ENCODE measurements at places on chromosomes 4 and X.
A peak's percentile ranks its signal among the peaks of the same experiment; 100 is the strongest.

GRCh38 chrX:136608295-136608933 is 39.5 kb upstream of the CD40LG start:
- peak; percentile 61 for DNase-seq

GRCh38 chrX:16992951-16993350 is 46.5 kb downstream of the REPS2 start:
- DNase-seq = no peak

GRCh38 chr4:181967401-181967800 is 275.8 kb upstream of the TENM3 start:
- DNase-seq = no peak

- no peak for DNase-seq
These were observed 2.9 kb upstream of the RAB41 start for GRCh38 chrX:70279081-70279480.

DNA sequence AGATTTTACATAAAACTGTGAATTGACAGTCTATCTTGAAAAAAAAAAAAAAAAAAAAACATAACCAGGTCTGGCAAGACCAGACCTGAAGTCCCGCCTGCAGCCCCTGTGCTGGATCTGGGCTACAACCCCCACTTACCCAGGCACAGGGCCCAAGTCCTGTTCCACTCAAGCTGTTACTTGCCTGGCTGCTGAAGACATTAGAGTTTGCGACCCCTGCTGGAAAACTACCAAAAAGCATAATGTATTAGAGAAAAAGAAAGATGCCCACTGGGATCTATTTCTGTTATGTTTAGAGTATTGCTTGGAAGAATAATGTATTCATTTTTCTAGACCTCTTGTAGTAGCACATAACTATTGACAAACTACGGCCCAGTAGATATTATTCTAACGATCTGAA is 4.7 kb downstream of the HS3ST1 start:
- peak; percentile 23 for DNase-seq

DNA sequence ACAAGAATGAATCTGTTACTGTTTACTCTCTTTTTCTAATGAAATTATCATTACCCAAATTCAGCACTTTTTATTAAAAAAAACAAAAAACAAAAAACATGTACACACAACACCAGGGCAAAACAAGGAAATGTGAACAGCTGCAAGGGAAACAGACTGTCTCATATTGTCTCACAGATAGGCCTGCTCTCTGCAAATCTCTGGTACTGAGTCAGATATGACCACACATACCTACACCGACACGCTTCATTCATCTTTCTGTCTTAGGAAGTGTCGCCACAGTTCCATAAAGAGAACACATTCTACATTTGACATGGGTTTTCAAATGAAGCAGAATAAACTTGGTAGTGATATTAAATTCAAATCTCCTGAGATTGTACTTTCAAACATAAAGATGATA is 92.2 kb upstream of the GPR34 start:
- no peak for DNase-seq

- no peak for DNase-seq
These were observed 14.1 kb downstream of the FAM149A start for GRCh38 chr4:186118582-186118981.

DNA sequence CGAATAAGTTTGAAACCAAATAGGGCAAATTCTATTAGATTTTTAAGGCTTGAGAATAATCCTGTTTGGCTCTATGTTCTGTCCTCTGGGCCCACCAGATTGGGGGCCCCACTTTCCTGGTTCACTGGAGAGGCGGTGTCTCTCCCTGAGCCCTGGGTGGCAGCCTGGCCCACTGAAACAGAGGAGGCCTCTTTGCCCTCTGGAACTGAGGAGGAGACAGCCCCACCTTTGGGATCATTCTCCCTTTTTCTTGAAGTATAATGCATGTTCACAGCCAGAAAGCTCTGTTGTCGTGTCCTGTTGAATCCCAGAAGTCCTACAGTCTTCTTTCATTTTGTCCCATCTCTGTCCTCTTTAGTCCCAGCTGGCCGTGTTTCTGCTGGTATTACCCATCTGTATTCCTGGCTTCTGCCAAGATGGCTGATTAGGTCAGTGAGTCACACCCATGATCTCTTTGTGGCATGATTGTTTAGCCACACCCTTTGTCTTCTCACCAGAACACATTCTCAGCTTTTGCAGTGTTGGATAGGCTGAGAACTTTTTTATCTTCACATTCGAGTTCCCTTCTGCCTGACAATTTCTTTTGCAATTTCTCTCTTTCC is 8.1 kb upstream of the TBC1D25 start:
- DNase-seq = peak; percentile 7

DNA sequence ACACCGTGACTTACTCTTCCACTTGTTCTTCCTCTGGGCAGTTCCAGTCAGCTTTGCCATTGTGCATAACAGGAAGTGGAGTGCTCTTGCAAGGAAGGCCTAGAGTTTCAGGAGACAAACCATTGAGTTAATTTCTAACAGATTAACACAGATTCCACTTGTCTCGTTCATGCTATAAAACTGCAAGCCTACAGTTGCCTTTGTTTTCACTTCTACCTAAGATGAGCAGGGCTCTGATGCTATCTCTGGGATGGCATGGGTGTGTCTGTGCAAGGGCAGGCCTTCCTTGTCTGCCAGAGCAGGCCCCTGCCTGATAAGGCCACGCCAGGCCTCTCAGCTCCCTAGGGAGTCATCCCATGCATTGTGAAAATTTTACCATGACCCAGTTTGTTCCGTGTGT is 67.7 kb upstream of the PGRMC2 start:
- no peak for DNase-seq

DNA sequence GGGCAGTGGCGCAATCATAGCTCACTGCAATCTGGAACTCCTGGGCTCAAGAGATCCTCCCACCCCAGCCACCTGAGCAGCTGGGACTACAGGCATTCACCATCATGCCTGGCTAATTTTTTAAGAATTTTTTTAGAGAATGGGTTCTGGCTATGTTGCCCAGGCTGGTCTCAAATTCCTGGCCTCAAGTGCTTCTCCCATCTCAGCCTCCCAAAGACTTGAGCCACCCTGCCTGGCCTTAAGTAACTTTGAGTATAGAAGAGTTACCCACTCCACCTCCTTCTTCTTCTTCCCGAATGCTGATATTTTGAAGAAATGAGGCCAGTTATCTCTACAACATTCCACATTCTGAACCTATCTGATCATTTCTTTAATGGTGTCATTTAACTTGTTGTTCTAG is 72.4 kb upstream of the WWC2 start:
- DNase-seq = no peak

DNA sequence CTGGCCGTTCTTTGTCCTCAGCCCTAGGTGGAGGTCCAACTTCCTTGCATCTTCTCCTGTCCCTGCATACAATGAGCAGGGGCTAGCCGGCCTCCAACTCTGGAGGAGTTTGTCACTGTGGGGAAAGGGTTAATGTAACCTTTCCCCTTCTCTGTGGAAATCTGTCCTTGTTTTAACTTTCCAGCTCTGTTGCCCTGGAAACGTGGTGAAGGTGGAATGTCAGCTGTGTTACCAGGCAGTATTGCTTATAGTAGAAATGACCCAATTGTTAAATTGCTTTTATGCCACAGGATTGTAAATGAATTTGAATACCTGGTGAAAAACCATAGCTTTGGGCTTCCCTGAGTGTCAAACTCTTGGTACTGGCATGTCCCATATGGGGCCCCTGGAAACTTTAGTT is 131.6 kb upstream of the SCML1 start:
- DNase-seq = no peak

GRCh38 chr4:26942871-26943270 is 82.2 kb downstream of the STIM2 start:
- no peak for DNase-seq

DNA sequence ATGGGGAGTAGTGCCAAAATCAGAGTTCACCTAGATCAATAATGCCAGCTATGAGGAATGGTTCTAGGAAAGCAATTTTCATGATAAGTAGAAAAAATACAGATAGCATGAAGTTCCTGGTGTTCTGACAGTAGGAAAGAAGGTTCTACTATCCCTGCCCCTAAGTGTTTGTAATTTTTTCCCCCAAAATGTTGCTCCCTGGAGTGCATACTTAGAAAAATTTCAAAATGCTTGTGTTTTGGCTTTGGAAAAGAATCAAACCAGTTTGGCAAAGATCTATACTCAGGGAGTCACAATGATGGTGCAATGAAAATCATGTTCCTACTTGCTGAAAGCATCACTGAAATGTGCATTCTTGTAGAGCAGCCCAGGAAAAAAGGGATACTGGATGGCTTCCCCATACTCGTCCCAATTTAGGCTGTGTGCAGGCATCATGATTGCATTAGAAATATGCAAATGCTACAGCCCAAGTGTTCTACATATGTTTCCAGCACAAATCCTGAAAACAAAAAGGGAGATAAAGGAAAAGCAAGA is 74.7 kb downstream of the LPAR4 start:
- no peak for DNase-seq

GRCh38 chrX:30822068-30822681 is 66.9 kb downstream of the TAB3 start:
- no peak for DNase-seq

GRCh38 chrX:24260842-24261550 is 52.9 kb downstream of the SUPT20HL2 start:
- peak; percentile 42 for DNase-seq

DNA sequence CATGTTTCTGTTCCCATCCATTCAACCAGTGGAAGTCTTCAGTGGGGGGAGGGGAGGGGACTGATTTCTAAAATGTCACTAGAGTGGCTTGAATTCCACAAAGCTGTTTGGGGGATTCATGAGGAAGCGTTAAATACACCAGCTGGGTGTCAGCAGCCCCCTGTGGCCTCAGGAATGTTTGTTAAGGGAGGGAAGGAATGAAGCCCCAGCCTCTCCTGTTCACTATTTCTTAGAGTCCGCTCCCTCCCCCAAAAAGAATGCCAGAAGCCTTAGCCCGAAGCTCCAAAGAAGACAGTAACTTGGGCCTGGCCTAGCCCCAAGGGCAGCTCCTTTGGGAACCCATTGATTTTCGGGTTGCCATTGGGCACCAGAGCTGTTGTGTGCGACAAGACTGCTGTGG is 3.3 kb downstream of the SHROOM2 start:
- no peak for DNase-seq

GRCh38 chrX:141936080-141936479 is 32.4 kb downstream of the MAGEC1 start:
- no peak for DNase-seq

- no peak for DNase-seq
These were observed 39.7 kb downstream of the VEGFC start for GRCh38 chr4:176753049-176753448.

- DNase-seq = no peak
These were observed 139.0 kb downstream of the ATG4A start for GRCh38 chrX:108230574-108230973.

DNA sequence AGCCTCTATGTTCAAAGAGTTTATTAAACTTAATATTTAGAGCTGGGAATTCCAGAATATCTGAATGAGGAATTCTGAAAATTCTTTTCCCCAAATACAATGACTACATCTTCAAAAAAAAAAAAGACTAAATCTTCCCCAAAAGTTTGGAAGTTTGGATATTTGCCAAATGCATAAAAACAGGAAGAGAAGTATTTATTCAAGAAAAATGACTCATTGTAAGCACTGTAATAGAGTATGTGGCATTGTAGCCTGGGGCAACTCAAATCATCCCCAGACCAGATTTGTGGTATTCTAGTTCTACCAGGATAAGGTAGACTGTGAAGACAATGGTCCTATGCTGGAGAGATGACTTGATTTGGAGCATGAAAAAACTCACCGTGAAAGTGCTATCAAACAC is 78.5 kb upstream of the PDHA2 start:
- no peak for DNase-seq

GRCh38 chr4:151664289-151664688 is 96.5 kb downstream of the GATB start:
- no peak for DNase-seq

GRCh38 chrX:57177070-57177469 is 39.9 kb upstream of the SPIN2A start:
- DNase-seq = no peak

DNA sequence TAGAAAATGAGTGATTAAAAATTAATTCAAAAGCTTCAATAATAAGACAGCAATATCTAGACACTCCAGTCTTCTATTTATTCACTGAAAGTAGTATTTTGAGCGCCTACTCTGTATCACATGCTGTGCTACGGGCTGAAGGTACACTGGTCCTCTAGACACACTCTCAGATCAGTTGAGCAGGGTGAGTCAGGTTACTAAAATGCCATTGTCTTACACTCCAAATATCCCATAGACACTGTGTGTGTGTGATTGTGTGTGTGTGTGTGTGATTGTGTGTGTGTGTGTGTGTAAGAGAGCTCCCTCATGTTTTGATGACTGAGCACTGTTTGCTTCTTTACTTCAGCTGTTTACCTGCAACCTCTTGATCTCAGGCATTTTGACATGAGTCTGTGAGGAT is 342.8 kb upstream of the BOD1L1 start:
- DNase-seq = no peak

- no peak for DNase-seq
These were observed 262.3 kb downstream of the ARHGAP24 start for GRCh38 chr4:85737254-85737653.

GRCh38 chr4:26887143-26887542 is 26.5 kb downstream of the STIM2 start:
- DNase-seq = no peak

DNA sequence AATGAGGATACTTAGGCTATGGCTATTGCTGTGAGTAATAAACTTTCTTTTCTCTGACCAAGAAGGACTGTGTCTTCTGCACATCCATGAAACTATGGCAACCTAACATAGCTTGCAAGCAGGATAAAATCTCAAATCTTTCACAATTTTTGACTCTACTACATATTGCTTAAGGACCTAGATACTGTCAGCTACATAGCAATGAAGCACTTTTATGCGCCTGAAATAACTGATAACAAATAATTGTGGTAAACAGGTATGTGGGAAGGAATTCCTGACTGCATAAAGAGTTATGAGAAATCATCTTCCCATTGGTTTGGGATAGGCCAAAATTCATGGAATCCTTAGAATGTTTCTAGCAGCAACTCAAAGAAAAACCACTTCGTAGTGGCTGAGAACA is 41.2 kb upstream of the PDGFC start:
- no peak for DNase-seq
